ENCODE measurements at places on chromosomes 2 and 18.

- DNase-seq = no peak
Observed at GRCh38 chr2:237269138-237269875, 144.7 kb downstream of the COL6A3 start.

DNA sequence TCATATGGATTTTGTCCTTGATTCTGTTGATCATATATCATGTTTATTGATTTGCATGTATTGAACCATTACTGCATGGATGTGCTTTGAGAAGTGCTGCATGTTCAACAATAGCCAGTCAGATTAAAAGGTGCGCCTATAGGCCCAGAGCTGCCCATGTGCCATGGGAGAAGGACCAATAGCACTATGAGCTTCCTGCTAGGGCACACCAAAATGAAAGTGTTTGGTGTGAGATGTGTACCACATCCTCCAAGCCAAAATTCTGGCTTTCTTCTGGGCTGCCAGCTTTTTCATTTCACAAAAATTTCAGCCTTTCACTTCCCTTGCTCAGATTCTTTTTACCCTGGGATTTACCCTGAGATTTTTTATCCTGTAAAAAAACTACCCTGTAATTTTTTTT is 34.8 kb upstream of the MMADHC start:
- DNase-seq = no peak

DNA sequence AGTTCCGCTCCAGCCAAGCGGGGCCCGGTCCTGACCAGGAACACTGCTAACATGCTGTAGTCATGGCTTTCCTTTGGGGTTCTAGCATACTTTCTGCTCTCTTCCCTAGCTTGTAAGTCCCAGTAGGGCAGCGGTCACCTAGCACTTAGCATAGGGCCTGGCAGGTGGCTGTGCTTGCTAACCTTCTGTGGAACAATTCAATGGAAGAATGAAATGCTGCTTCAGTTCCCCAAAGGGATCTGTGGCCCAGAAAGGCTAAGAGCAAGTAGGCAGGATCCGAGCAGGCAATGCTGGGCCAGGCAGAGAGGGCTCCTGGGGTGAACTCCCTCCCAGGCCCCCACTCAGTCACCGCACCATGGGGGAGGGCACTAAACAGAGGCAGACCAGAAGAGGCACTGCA is 266.8 kb downstream of the CELF4 start:
- DNase-seq = no peak

DNA sequence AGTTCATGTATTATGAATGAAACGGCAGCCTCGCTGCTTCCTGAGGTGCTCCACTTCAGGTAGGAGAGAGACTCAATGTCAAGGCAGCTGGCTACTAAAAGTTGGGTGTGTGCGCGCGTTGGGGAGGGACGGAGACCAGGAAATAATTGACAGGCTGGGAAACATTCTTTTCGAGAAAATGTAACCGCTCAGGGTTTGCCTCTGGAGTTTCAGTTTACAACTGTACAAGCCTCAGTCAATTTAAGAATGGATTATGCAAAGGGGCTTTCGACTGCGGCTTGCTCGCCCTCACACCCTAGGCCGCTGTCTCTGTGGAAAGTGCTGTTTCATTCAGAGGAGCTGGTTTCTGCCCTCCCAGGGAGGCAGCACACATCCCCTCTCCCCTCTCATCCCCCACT is 4.4 kb upstream of the SPRED2 start:
- no peak for DNase-seq

- DNase-seq = no peak
Observed at GRCh38 chr2:118225666-118226065, 137.4 kb downstream of the INSIG2 start.

DNA sequence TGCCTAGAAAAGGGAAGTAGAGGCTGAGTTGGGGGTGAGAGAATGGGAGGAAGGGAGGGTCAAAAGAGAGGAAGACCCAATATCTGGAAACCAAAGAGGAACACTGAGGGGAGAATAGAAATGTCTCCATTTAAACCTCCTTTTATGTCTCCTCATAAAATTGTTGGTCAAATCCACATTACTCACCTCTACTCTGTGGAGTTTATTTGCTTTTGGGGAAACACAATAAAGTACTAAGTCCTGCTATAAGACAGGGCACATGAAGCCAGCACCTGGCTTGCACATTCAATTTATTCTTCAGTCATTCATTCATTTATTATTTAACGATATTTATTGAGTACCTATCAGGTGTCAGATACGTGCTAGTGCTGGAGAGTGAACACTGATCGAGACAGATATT is 60.3 kb upstream of the NFE2L2 start:
- no peak for DNase-seq

- DNase-seq = no peak
Observed at GRCh38 chr18:44495151-44495550, 185.5 kb upstream of the SETBP1 start.

DNA sequence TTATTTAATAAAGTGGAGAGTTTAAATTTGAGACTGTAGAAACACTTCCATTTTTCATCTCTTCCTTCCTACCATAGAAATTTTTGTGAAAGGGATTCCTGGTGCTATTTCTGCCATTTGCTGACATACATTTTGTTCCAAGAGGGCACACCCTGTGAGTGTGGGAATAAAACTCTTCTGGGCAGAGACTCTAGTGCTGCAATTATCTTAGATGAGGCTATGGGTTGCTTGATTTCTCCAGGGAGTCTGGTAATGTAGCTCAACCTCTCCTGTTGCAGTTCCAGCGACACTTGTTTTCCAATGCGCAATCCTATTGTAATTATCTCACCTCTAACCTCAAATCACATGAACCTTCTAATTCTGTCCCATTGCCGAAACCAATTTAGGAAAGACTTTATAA is 60.1 kb upstream of the ZSWIM2 start:
- DNase-seq = no peak

DNA sequence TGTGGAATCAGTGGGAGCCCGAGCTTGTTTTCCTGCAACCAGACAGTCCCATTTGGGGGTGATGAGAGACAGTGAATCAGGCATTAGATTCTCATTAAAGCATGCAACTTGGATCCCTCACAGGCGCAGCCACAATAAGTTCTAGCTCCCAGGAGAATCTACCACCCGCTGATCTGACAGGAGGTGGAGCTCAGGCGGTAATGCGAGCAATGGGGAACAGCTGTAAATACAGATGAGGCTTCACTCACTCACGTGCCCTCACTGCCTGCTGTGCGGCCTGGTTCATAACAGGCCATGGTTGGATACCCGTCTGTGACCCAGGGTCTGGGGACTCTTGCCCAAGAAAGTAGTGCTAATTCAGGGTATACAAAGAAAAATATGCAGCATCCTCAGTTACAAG is 144.8 kb upstream of the RGPD4 start:
- DNase-seq = no peak
